ENCODE measurements at places on chromosomes 3 and 15.

DNA sequence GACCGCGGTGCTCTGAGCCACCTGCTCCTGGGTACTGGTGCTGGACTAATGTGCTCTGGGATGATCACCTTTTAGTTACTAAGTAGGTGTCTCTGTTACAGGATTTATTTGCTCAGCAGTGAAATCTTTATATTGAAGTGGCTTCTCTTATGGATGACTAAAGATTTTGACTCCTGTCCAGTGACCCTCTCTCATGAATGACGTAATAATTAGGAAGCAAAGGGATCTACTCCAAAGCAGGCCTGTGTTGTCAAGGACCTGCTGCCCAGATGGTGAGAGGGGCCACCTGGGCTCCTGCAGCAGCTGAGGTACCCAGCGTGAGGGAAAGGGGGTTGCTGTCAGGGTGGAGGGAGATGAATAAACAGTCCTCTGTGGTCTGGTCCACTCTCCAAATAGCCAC is 263.6 kb downstream of the GABRG3 start:
- DNase-seq = no peak

DNA sequence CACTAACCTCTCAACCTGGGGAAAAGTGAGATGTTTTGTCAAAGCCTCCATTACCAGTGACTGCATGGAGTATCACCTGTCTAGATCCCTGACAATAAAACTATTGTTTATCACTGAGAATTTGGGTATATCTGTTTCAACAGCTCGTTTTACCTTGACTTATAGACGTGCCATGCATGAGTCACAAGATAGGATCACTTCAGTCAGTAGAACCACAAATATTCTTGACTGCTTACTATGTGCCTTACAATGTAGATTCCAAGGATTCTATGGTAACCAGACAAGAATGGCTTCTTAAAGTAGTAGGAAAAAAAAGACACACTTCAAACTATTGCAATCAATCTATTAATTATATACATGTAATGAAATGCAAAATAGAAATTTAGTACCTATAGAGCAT is 55.7 kb upstream of the GRM7 start:
- DNase-seq = no peak

- DNase-seq = no peak
These were observed 215.3 kb upstream of the ROBO1 start for GRCh38 chr3:79983118-79983517.

DNA sequence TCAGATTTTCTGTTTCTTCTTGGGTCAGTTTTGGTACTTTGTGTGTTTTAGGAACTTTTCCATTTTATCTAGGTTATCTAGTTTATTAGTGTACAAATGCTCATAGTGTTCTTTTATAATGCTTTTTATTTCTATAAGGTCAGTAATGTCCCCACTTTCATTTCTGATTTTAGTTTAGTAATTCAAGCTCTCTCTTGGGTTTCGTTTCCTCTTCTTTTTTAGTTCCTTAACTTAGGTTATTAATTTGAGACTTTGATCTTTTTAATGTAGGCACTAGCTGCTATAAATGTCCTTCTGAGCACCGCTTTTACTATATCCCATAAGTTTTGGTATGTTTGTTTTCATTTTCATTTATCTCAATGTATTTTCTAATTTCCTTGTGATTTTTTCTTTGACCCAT is 27.0 kb upstream of the CD200R1L start:
- no peak for DNase-seq

- DNase-seq = no peak
These were observed 2.3 kb upstream of the FEM1B start for GRCh38 chr15:68275165-68275746.

DNA sequence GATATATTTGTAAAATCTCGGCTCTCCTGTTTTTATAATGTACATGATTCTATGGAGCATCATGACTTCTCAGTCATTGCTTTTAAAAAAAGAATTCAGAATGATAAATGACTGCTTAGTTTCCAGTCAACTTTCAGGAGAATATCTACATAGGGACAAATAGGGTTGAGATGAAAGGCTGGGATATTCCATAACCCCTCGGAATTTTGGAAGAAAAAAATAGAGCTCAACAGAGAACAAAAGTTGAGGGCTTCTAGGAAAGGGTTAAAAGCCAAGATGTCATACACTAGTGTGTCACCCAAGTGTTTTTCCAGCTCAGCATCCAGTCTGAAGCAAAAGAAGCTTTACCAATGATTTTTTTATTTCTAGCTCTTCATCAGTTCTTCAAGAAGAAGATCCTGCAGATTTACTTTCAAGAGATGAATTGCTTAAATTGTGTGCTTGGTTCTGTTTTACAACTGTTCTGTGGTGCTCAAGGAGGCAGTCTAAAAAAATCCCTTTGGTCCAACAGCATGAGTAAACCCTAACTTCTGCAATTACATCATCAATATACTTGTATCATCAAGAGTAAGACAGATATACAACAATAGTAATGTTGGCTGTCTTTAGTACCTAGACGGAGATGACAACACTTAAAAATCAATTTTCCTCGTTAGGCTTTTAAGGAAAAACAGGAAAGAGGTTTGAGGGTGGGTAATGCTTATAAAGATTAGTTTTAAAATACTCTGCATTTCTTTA is 979 bp downstream of the UNC13C start:
- no peak for DNase-seq

- DNase-seq = no peak
These were observed 304.9 kb downstream of the FGF12 start for GRCh38 chr3:192422321-192422996.

DNA sequence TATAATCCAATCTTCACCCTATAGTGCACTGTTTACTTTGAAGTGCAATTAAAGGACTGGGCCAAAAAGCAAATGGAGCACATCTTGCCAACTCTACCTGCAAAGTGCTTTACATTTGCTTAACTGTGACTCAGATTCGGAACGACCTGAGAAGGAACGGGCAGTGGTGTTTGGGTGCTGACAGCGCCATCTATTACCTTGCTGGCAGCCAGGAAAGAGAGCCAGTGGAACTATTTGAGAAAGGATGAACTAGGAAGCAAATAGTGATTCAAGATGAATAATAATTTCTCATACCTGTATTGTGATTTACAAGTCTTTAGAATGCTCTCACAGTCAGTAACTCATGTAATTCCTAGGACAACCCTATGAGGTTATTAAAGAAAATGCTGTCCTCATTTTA is 312.9 kb downstream of the PDCD6IP start:
- no peak for DNase-seq

- peak; percentile 73 for DNase-seq
These were observed 89.8 kb downstream of the LRRC3B start for GRCh38 chr3:26712211-26713026.

DNA sequence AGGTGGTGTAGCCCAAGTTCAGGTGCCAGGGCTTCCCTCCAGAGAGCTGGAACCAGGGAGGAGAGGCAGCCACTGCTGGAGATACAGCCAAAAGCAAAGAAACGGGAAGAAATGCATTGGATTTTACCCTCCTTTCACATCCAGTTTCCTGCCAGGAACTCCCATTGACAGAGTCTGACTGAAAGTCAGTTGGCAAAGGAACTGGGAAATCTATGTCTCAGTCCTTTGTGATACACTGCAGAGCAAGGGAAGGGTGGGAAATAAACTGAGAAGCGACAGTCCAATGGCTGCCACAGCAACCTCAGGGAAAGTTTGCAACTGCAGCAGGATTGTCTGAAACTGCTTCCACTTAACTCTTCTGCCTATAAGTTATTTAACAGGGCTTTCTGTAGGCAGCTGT is 142.6 kb downstream of the SATB1 start:
- no peak for DNase-seq

DNA sequence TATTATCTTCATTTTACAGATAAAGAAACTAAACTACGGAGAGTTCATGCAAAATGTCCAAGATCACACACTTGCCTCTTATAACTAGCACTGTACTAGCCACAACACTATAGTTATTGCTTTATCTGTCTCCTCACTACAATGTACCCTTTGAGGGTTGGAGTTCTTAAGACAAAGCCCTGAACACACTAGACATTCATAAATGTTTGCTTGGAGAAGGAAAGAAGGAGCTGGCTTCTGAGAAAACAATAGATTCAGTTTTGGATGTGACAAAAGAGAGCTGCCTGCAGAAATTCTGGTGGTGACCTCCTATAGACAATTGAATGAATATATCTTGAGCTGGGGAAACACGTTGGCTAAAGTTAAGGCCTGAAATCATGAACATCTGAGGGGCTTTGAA is 169.9 kb upstream of the ARHGEF26 start:
- no peak for DNase-seq

GRCh38 chr15:63504247-63504978 is at the start of gene USP3:
Gene USP3 (plus strand): TSS chr15:63504593. CDS start chr15:63504740, 147 bp downstream.
- peak; percentile 94 for DNase-seq

DNA sequence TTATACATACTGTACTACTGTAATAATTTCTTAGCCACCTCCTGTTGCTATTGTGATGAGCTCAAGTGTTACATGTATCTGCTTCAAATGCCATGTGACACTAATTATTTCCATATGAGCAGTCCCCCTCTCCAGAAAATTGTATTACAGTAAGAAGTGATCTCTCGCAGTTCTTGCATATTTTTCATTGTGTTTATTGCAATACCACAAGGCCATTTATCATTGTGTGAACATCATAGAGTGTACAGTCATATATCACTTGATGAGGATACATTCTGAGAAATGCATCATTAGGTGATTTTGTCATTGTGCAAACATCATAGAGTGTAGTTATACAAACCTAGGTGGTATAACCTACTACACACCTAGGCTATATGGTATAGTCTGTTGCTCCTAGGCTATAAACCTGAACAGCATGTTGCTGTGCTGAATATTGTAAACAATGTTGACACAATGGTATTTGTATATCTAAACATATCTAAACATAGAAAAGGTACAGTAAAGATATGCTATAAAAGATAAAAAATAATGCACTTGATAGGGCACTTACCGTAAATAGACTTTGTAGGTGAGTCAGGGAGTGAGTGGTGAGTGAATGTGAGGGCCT is 189.6 kb upstream of the MLF1 start:
- DNase-seq = no peak

DNA sequence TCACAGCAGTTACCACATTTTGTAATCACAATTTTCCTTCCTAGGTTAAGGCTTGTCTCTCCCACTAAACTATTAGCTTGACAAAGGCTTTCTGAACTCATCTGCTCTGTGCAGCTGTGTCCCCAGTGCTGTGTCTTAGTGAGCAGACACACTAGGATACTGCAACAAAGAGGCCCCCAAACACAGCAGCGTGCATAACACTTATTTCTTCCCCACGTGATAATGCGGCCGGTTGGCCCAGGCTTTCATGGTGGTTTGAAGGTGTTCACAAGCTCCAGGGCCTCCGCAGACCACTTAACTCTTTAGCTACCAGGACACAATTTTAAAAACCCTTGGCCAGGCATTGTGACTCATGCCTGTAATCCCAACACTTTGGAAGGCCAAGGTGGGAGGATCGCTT is 2.2 kb upstream of the HDAC11 start:
- no peak for DNase-seq

GRCh38 chr15:96326328-96327154 is 4.0 kb upstream of the NR2F2 start:
- DNase-seq = peak; percentile 45

- DNase-seq = no peak
These were observed 16.8 kb downstream of the RBSN start for GRCh38 chr3:15081960-15082664.

GRCh38 chr3:132726341-132726823 is 4.2 kb upstream of the NPHP3 start:
- DNase-seq = peak; percentile 76

DNA sequence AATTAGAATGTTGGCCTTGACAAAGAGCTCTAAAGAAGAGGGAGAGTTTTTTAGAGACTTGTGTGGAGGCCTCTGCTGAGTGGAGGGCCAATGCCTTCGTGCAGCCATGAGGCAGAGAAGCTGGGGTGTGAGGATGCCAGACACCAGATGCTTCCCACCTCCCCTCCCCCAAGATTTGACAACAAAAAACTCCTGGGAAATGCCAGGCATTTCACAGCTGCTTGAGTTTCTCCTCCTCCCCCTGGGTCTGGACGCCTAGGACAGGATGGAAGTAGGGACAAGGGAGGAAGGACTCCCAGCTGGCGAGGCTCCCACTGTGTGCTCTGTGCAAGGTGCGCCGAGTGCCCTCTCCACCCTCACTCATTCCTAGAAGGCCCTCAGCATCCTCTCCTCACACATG is 20.1 kb downstream of the TGM4 start:
- DNase-seq = no peak

DNA sequence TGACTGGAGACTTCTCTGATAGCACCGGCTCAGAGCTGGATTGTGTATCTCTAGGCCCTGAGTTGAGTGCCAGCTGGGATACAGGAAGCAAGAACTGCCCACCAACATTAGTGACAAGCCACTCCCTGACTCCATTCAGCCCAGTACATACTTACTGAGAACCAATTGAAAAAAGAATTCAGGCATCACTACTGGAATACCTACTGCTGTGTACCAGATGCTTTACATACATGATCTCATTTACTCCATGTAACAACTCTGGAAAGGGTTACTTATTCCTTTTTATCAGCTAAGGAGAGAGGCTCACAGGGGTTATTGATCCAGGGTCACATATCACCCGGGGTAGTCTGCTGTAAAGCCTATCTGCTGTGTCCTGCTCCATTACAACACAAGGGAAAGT is 1.3 kb upstream of the SYN2 start:
- DNase-seq = no peak

DNA sequence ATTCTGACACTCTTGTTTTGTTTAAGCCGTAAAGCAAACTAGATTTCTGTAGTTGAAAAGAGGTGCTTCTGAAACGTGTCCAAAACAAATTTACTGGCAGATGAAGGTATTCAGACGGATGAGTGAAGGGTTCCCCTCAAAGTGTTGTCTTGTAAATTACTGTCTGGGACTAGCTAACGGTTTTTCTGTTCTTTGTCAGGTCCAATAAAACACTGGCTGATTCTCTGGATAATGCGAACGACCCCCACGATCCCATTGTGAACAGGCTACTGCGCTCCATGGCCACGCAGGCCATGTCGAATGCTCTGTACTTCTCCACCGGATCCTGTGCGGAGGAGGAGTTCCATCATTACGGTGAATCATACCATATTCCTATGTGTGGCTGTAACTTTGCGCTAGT is 27.7 kb downstream of the TIPIN start:
- DNase-seq = no peak

- no peak for DNase-seq
These were observed 13.4 kb downstream of the TRA2B start for GRCh38 chr3:185924375-185924774.

Data from Kasumi-1 (cell line).